ENCODE measurements at places on chromosomes 1 and 21.

GRCh38 chr1:89206373-89206772, 7.6 kb upstream of the GBP4 start:
- DNase-seq = no peak

DNA sequence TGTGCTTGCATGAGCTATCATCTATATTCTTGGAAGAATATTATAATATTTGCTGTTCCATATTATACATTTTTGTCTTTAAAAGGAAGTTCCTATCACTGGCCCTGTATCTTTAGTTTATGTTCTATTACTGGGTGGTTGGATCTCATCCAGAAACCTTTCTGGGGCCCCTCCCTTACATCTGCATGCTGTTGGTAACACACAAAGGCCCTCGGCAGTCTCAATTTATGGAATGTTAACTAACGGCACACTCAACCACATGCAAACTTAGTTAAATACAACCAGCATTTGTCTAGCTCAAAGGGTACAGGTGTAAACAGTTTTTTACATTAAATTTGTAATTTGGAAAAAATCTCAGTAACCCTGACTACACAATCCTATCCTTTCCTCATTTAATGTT, 9.7 kb upstream of the HYI start:
- no peak for DNase-seq

DNA sequence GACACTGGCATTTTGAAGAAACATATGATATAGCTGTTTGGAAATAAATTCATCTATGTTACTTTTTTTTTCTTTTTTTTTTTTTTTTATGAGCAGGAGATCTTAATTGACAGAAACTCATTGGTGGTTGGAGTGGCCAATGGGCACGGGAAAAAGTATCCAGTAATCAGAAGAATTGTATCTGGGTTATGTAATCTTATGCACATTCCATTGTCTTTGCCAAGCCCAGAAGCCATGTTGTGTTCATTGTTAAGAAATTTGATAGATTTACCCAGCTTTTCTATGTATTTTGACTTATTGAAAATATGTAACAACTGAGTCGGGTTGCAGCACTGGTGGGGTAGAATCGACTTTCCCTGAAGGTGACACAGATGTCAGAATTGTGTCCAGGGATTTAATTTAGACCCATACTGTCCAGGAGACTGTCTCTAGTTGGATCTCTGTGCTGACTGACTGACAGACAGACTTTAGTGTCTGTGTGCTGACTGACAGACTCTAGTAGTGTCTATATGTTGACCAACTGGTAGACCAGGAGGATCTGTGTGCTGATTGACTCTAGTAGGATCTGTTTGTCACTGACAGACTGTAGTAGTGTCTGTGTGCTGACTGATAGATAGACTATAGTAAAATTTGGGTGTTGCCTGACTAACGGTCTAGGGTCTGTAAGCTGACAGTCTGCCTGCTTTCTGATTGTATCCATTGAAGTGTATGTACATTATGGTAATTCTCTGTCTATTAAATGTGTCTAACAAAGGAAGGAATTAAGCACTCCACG, 12.3 kb upstream of the C4BPB start:
- DNase-seq = no peak

- no peak for DNase-seq
Observed at GRCh38 chr1:117178756-117179155, 32.0 kb downstream of the VTCN1 start.

GRCh38 chr21:45870421-45870820, 111.1 kb upstream of the COL6A1 start:
- DNase-seq = no peak

DNA sequence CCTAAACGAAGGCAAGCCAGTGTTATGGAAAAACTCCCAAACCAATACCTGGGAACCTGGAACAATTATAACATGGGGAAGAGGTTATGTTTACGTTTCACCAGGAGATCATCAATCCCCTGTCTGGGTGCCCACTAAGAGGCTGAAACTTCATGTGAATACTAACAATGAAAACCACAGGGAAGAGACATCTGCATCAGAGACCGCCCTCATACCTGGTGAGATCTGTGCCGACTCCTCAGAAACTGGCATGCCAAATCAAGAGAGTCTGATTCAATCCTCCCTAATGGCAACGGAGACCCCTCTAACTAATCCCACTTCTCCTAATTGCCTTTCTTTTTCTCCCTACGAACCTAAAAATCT, 163.2 kb downstream of the IER5 start:
- DNase-seq = no peak

GRCh38 chr1:22685591-22686059, 25.0 kb upstream of the EPHB2 start:
- DNase-seq = no peak
